ENCODE measurements at places on chromosomes 12 and 14. TPM values are rescaled to one million over a fixed set of nuclear protein-coding genes. Genes with fewer than 3 reads are reported as not detected.
A peak's percentile ranks its signal among the peaks of the same experiment; 100 is the strongest.

GRCh38 chr14:104788161-104788818 lies 7.3 kb downstream of the AKT1 start:
- no peak for DNase-seq

- no peak for DNase-seq
These were observed 17.7 kb upstream of the POP5 start for GRCh38 chr12:120598674-120599463.

DNA sequence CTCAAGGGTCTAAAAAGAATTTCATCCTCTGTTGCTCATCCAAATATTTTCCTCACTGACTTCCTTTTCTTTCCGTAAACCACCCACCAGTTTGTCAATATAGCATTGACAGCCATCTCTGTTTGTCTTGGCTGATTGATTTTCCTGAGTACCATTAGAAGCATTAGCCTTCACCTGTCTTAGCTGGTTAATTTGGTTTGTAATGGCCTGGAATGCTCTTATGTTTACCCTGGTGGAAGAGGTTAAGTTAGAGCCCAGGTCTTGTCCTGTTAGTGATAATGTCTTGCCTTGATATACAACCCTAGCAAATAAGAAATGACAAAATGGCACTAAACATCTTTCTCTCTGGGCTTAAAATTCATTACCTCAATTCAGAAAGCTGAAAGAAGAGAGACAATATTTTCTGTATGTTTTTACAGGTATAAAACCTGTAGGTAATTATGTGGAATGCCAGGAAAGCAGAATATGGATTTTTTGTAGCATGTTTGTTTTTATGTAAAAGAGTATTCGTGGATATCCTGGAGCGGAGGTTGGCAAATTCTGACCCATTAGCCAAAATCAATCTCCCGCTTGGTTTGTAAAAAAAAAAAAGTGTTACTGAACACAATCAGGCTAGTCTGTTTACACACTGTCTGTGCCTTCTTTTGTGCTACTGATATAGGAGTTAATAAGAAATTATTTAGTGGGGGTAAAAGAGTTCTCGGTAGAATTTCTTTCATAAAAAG lies 224.4 kb upstream of the DAAM1 start:
- no peak for DNase-seq

DNA sequence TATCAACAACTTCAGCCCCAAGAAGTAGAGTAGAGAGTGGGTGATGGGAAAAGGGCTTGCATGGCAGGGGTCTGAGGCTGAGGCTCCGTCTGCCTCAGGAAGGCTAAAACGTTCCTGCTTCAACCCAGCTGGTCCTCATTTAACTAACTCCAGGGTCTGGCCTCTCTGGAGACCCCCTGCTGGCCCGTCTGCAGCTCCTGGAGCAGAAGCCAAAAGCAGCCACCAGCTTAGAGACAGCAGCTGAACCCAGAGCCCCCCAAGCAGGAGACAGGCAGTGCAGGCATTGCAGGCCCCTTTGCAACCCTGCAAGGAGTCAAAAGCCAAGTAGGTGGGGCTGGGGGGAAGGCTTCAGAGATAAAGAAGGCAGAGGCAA lies 25.1 kb upstream of the LTBP2 start:
- DNase-seq: no peak

GRCh38 chr12:1613860-1614259 lies 15.2 kb upstream of the WNT5B start:
- DNase-seq: no peak

- no peak for DNase-seq
These were observed 300.5 kb downstream of the PRKD1 start for GRCh38 chr14:29627137-29627536.

DNA sequence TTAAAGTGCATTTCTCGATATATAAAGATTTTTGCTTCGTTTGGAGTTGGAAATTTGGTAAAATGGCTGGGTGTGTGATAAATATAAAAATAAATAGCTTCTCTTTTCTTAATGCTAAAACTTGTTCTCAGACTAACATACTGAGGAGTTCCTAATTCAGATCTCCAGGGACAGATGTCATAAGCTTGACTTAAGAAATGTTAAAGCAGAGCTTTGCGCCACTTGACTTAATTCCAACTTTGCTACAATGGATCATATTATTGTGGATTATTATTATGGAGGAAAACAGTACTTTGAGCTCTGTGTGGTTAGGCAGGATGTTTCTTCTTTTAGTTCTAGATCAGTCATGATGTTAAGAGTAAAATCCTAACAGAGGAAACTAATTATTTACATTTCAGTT lies 33.8 kb downstream of the GNG2 start:
- no peak for DNase-seq

DNA sequence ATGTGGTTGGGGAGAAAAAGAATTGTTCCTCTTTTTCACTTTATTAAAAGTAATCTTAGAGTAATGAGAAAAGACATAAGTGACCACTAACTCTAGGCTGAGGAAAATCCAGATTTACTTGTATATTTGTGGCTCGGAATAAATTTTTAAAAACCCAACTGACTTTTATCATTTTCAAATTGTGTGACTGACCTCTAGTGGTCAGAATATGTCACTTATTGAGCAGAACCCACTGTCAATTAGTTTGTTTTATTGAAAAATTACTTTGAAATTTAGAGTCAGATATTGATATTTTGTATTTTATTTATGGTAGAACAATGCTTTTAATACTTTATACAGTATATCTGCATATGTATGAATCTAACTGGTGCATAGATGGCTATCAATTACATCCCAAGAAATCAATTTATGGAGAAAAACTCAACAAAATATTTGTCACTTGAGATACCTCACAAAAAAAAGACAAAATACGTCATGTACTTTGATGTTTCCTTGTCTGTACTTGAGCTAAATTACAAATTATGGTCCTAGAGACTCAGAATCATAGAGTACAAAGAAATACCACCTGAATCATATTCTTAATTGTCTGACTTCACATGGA lies 229.4 kb downstream of the CNTN1 start:
- no peak for DNase-seq

- DNase-seq: no peak
These were observed 314.2 kb upstream of the PRICKLE1 start for GRCh38 chr12:42903736-42904135.

GRCh38 chr12:88579161-88579517 lies 1.1 kb downstream of the KITLG start:
- DNase-seq: no peak

DNA sequence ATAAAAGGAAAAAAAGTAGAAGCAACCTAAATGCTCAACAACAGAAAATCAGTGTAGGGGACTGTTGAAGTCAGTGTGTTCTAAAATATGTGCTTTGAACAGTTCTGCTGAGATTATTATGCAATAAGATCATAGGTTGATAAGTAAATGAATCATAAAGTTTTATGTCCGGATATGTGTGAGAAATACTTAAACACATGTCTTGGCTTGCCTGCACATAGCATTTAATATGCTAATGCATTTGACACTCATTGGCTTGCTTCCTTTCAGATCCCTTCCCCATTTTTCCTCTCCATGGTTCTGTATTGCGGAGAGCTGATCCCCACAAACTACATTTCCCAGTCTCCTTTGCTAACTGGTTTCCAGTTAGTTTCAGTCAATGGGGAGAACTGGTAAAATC lies 573.8 kb upstream of the TBX3 start:
- no peak for DNase-seq

DNA sequence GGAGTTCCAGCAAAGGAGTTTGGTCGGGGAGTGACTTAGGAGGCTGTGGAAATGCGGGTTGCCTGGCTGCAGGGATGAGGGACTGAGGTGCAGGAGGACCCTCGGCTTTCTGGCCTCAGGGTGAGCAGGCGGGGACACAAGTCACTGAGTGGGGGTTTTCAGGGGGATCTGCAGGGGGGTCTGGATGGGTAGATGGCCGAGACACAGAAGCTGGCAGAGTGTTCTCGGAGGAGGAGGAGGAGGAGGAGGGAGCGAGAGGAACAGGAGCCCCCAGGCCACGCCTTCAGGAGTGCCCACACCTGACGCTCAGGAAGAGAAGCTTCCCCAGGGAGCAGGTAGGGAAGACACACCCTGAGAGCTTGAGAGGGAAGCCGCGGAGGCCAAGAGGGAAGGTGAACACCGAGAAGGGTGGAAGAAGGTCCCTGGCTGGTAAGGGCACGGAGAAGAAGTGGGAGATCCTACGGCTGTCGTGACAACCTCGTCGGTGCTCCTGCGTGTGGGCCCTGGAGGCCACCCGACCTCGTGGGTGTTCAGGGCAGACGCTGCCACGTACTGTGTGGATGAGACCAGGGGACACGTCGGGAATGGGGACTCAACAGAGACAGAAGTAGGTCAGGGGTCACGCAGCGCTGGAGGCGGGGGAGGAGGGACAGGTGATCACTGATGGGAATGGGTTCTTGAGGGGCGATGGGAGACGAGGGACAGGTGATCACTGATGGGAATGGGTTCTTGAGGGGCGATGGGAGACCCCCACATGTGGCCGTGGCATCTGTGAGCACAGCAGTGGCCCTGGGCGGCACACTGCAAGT lies 109.4 kb downstream of the PIWIL1 start:
- DNase-seq: no peak

- no peak for DNase-seq
These were observed 983.7 kb upstream of the FLRT2 start for GRCh38 chr14:84546236-84546635.

GRCh38 chr12:54082397-54082892 lies 28.8 kb downstream of the HOXC4 start:
- DNase-seq: no peak

DNA sequence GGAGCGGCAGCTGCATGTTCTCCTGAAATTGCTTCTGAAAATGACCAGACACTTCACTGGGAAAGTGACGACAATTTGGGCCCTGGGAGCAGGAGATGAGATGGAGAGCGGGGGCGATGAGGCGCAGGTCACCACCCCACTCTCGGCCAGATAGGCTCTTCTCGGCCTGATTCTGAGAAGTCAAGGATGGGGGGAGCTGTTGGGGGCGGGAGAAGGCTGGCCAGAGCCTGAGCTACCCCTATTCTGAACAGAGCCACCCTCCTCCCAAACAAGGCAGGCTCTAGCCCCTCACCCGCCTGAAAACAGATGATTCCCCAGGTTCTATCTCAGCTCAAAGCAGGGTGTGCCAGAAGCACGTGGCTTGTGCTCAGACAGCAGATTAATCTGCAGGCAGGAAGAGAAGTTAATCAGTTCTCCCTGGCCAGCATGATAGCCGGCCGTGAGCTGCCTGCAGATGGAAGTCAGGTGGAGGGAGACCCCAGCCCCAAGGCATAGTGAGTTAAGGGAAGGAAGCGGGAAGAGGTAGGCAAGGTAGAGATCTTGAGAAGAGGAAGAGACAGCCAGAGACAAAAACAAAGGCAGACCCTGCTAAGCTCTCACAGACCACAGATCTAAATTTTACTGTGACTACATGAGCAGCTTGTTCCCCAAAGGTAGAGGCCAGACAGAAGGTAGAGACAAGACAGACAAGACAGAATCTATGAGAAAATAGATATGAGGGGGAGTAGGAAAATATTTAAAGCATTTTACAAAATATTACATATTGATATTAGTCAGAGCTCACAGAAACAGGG lies 10.9 kb upstream of the TAC3 start:
- DNase-seq: no peak

GRCh38 chr14:92633724-92634123 lies 114.7 kb downstream of the LGMN start:
- DNase-seq: no peak

- DNase-seq: no peak
These were observed 148.1 kb upstream of the EGLN3 start for GRCh38 chr14:34098985-34099349.

GRCh38 chr12:1443421-1444141 lies 150.8 kb downstream of the FBXL14 start:
- DNase-seq: no peak

- DNase-seq: no peak
These were observed 9.2 kb downstream of the PRIMA1 start for GRCh38 chr14:93778856-93779629.

- DNase-seq: no peak
These were observed 195.0 kb upstream of the ABCD2 start for GRCh38 chr12:39814626-39815025.

- no peak for DNase-seq
These were observed 37.6 kb upstream of the LTBP2 start for GRCh38 chr14:74649673-74650072.

- DNase-seq: no peak
These were observed 215.0 kb downstream of the KIF26A start for GRCh38 chr14:104353221-104353920.

- no peak for DNase-seq
These were observed 1.9 kb upstream of the TSPAN9 start for GRCh38 chr12:3075315-3075714.

- no peak for DNase-seq
These were observed 338.7 kb downstream of the TRHDE start for GRCh38 chr12:72610854-72611358.

GRCh38 chr14:76977793-76978720 lies 50.5 kb downstream of the IRF2BPL start:
- DNase-seq: peak; percentile 92

- DNase-seq: no peak
These were observed 134.6 kb downstream of the RBM19 start for GRCh38 chr12:113831476-113831875.

DNA sequence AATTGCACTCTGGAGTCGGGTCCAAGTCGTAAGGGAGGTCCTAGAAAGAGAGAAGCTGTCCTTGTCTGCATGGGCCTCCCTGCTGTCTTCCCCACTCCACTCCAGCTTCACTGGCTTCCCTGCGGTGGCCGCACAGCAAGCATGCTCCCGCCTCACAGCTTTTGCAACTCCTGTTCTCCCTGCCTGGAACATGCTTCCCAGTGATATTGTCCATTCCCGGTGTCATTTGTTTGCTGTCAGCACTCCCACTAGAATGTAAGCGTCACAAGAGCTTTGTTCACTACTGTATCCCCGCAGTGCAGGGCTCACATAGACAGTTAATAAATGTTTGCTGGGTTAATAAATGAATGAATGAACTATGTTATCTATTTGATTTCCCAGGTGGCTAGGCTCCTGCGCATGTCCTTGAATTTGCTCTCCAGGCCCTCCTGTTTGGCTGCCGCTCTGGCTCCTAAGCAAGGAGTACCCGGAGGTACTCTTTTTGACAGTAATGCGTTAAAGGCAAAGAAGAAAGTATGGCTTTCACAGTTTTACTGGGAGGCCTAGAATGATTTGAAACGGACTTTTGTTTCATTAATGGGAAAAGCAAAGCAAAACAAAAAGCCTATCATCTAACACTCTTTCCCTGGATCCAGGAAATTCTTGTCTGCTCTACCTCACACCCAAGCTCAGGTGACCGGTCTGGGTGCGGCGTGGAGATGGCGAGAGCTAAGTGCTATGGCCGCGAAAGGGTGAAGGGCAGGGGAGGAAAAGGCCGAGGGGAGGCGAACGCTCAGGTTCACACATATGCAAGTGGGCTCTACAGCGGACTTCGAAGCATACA lies 6.2 kb upstream of the SLC7A7 start:
- peak; percentile 63 for DNase-seq

GRCh38 chr14:104291123-104292000 lies 153.0 kb downstream of the KIF26A start:
- DNase-seq: peak; percentile 54

- no peak for DNase-seq
These were observed 25.9 kb upstream of the EDDM3A start for GRCh38 chr14:20719777-20720176.

The TBC1D30 gene
- total RNA-seq: 14.8 TPM

The IFT43 gene
- total RNA-seq: 24.8 TPM

The PAPLN gene
- total RNA-seq: 20.2 TPM

The PZP gene
- total RNA-seq: 0.67 TPM

The FMNL3 gene
- total RNA-seq: 40.3 TPM

The ABCB9 gene
- total RNA-seq: 5.2 TPM

The NFATC4 gene
- total RNA-seq: 42.5 TPM

The HAL gene
- 6.2 TPM for total RNA-seq

The PIWIL1 gene
- total RNA-seq: not detected

The KRT3 gene
- total RNA-seq: not detected

The NGB gene
- total RNA-seq: not detected

The ANKRD33 gene
- total RNA-seq: not detected

The ALG10B gene
- 9.6 TPM for total RNA-seq

The SLC25A47 gene
- total RNA-seq: not detected

The GZMB gene
- 8.1 TPM for total RNA-seq

The SLC2A3 gene
- total RNA-seq: 153 TPM
